SJSA1 (cell line): ENCODE measurements at places on chromosomes 4 and X. TPM values are rescaled to one million over a fixed set of nuclear protein-coding genes. Genes with fewer than 3 reads are reported as not detected.
A peak's percentile ranks its signal among the peaks of the same experiment; 100 is the strongest.

- no peak for DNase-seq
Observed at GRCh38 chr4:141216002-141216761, 4.5 kb upstream of the ZNF330 start.

Gene AMOT
- 8.3 and 11.7 TPM in 2 replicates for total RNA-seq

DNA sequence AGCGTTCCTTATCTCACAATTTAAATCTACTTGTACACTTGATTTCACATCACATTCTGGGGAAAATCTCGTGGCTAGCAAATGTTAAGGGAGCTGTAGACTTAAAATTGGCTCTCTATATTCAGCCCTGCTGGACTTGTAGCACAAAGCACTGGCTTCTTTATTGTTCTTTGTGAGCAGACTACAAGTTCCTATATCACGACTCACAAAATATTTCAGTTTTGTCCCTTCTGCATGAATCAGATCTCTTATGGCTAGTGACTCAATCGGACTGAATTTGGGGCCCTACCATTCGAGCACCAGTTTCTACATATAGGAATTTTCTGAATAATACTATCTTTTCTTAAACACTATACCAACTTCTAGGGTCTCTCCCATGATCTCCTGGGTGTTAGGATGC lies 390.1 kb downstream of the ADAM29 start:
- DNase-seq: no peak

DNA sequence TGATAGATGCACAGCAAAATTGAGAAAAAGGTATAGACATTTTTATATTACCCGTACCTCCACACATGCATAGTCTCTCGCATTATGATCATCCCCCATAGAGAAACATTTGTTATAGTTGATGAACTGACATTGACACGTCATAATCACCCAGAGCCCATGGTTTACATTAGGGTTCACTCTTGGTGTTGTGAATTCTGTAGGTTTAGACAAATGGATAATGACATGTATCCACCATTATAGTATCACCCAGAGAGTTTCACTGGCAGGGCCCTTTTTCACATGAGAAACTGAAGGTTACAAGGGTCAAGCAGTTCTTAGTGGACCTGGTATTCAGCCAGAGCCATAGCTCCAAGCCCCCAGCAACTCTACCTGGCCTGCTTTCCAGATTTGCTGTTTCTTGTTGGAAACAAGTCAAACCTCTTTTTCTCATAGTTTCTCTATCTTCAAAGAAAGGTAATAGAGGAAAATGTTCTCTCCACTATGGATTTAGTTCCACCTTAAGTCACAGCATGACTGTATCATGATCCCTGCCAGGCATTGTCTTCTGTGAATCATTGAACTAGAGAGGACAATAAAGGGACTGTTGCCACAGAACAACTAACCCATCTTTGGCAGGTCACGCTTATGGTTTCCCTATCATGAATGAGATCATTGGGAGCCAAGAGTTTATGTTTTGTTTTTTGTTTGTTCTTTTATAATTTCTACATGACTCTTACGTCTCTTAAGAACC lies 64.0 kb downstream of the HHIP start:
- peak; percentile 86 for DNase-seq

Gene UGT2B28
- total RNA-seq: not detected in 2 replicates

DNA sequence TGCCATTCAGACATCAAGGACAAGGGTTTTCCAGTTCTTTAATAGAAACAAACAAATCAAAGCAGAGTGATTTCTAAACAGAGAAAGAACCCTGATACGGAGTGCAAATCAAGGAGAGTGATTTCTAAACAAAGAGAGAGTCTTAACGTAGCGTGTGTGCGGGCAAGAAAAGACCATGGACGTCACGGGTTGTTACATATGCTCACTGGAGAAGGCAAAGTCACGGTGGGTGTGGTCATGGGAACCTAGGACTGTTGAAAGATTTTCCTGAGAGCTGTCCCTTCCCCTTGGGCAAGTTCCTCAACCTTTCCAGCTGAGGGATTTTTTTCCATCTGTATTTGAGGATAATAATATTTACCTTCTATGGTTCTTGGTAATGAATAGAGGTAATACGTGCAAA lies 95.0 kb upstream of the SLC34A2 start:
- DNase-seq: no peak

Gene HEPH
- 5.8 and 9.6 TPM in 2 replicates for total RNA-seq

Gene NKX3-2
- 2.8 and 3.1 TPM in 2 replicates for total RNA-seq

- peak; percentile 9 for DNase-seq
Observed at GRCh38 chr4:61520681-61521160, 320.6 kb downstream of the ADGRL3 start.

GRCh38 chr4:121408-122084 lies 2.8 kb upstream of the ZNF718 start:
- DNase-seq: no peak
